ENCODE measurements at places on chromosomes 7 and 10. TPM values are rescaled to one million over a fixed set of nuclear protein-coding genes. Genes with fewer than 3 reads are reported as not detected.

Gene SH3PXD2A
- polyA plus RNA-seq, result 13.5 TPM

Gene SKIDA1
- polyA plus RNA-seq, result 0.88 TPM

Gene ENO4
- polyA plus RNA-seq, result 0.07 TPM

Gene SLC26A5
- 0.07 TPM for polyA plus RNA-seq

DNA sequence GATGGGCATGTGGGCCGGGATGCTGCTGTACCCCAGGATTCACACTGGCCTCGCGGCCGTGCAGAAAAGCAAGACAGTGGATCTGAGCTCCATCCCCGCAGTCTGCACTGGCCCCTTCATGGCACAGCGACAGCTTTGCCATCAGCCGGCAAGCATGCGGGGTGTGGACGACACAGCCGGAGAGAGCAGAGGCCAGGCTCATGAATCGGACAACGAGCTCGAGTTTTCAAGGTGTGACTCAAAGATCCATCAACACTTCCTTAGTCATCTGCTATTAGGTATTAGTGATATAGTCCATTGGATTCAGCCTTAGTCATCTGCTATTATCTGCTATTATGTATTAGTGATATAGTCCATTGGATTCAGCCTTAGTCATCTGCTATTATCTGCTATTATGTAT lies 254.7 kb downstream of the KLF6 start:
- DNase-seq, result no peak

- no peak for DNase-seq
Measured at GRCh38 chr7:38312821-38313220, 39.4 kb upstream of the TARP start.

DNA sequence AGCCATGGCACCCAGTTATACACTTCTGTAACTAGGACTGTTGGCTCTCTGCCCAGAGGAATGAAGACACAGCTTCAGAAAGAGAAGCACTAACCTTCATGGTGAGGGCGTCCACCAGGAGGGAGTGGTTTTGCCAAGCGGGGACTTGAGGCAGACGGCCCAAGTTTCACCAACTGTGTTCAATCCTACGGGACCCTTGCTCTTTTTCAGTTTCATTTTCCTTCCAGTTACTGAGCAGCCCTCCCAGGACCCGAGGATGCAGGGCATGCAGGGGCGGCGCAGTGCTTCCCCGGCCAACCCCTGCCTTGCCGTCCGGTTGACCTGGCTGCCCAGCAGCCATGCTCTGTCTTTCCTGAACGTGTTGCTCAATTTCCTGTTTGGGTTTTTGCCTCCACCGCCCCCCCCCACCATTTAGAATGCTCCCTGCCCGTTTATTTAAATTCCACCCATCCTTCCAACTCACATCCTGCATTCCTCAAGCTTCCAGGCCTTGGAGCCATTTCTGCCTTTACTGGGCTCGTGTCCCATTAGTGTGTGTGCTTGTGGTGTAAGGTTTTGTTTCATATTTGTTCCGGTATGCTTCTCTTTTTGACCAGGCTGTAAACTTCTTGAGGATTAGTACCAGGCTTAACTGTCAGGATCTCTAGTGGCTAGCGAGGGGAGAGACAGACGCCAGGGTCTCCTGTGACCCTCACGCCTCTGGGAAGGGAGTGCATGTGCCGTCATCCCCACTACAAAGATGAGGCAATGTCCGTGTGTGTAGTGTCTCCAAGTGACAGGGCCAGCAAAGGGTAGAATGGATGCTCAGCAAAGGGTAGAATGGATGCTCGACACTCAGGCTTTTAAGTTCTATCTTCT lies 31.6 kb downstream of the IL15RA start:
- peak; percentile 90 for DNase-seq

DNA sequence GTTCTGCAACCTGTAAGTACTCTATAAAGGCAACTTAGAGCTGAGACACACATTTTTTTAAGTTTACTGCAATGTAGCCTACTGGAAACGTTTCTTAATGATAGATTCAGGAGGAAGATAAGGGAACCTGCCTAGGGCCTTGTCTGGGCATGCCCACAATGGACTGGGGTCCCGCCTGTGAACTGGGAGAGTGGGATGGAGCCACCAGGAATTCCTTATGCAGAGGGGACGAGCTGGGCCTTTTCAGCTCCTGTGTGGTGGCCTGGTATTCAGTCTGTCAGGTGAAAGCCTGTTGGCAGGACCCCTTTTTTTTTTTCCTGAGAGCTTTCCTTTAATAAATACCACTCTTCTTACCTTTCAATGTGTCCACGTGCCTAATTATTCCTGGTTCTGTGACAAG lies 384.4 kb upstream of the ZWINT start:
- no peak for DNase-seq

- no peak for DNase-seq
Measured at GRCh38 chr7:55475855-55476803, 96.2 kb downstream of the VOPP1 start.

DNA sequence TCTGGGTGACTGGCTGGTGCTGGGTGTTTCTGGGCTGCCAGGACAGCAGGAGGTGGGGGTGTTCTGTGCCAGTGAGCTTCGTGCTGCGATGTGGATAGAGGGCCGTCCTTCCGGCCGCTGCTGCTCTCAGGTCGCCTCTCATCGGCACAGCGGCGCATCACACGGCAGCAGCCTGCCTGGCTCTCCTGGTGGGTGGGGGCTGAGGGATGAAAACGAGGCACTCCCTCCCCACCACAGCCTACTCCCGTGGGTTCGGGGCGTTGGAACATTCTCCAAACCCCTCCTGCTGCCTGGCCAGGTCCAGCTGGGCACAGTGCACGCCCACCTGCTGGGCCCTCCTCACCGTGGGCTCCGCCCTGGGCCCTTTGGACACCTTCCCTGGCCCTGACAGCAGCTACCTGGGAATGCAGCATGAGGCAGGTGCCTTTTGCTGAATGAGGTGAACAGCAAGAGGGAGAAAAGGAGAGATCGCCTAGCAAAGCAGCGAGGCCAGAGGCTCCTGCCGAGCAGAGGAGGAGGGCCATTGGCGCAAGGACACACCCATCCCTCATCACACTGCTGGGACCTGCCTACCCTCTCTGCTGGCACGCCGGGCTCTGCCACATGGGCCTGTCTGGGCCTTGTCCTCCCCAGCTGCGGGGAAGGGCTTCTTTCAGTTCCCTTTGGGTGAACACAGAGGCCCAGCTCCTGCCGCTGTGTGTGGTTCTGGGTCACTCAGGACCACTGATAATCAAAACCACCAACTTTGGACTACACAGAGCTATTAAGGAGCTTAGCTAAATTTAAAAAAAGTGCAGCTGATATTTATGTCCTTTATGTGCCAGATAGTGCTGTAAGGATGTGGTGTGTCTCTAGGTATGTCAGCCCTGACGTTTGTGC lies 33.4 kb downstream of the INPP5A start:
- peak; percentile 65 for DNase-seq

GRCh38 chr7:1555813-1556543 lies at the start of gene TMEM184A:
TSS of gene TMEM184A (minus strand) at chr7:1556205. CDS start at chr7:1555484, 721 bp downstream.
- DNase-seq, result peak; percentile 73

DNA sequence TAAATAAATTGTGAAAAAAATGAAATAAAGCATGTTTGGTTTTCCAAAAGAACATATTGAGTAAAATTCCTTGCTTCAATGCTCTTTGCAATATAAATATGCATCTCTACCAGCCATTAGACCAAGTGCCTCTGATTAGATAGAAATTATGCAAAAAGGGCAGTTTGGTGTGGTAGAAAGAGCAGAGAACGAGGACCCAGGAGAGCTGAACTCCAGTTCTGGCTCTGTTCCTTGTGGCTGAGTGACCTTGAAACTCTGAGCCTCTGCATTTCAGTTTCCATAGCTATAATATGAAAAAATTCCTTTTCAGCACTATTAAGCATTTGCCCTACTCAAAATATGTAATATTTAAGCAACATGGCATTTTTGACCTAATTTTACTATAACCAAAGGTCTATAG lies 36.5 kb downstream of the COL1A2 start:
- DNase-seq, result no peak

- no peak for DNase-seq
Measured at GRCh38 chr10:123800289-123800688, 91.3 kb downstream of the CPXM2 start.

DNA sequence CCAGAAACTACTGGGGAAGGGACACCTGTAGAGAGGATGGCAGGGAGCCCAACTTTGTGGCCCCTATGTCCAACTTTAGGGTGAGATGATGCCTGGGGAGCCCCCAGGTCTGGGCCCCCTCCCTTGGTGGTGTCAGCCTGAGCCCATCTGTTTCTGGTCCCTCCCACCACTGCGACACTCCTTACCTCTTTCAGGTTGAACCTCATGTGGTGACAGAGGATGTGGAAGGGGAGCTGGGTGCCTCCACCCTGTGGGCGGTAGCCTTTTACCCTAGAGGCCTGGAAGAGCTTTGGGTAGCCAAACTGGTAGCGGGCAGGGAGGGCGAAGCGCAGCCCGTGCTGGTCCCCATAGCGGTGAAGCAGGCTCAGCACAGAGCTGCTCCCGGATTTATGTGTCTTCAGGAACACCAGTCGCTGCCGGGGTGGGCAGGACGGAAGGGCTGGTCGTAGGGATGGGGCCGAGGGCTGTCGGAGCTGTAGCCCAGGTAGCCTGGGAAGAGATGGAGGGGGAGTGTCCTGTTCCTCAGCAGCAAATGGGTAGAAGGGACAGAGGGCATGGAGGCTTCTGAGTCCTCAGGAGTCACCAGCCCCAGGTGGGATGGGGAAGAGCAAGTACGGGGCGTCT lies 2.0 kb downstream of the GAL3ST4 start:
- DNase-seq, result no peak

DNA sequence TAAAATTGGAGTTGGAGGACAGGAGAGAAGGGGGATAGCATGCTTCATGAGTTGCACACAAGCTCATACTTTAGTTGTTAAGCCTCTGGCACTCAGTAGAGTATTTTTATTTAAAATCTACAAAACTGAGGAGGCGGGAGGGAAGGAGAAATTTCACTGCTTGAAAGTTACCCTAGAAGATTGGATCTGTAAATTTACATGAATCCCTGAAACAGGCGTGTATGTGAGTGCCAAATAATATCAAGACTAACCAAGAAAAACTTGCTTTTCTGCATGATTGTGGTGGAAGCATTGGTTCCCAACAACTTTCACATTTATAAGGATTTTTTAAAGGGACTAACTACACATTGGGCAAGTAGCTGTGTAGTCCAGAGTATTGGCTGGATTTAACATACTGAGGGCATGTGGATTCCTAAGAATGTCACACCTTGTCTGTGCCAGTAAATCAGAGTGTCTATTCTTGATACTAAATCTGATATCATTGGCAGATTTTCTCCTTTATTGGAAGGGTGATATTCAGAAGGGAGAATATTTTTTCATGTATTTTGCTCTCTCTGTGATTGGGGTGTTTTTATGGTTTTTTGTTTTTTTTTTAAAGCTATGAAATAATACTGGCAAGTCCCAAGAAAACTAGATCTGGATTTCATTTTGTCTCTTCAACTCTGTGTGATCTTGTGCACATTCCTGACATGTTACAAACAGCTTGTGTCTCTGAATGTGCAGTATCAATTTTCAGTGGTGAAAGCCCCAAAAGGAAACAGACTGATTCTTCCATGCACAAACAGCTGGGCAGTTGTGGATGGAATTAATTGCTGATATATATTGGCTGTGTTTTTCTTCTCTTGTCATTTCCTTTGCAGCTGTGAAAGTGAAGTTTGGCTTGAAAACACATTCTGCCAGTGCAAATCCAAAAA lies 67.2 kb downstream of the ADD3 start:
- no peak for DNase-seq

DNA sequence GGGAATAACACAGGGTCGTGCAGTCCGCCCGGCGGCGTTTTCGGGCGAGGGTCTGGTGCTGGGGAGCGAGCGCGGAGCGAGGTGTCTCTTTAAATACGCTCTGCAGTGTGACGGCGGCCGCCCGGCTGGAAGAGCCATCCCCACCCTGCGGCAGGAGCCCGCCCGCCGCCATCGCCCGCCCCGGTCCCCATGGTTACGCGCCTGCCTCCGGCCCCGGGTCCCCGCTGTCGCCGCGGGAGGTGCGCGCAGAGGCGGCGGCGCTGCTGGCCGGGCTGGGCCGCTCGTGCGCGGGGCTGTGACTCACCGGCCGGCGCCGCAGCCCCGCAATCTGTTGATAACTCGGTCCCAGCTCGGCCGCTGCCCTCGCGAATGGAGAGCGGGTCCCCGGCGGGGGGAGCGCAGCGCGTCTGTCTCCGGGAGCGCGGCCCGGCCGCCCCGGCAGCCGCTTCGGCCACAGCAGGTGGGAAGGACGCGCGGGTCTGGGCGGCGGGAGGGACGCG lies at the start of gene ADGRA1:
Gene ADGRA1 (plus strand): TSS at position 246 of the 500 bp plus-strand sequence. CDS start 986 bp downstream, outside the sequence.
- DNase-seq, result no peak

DNA sequence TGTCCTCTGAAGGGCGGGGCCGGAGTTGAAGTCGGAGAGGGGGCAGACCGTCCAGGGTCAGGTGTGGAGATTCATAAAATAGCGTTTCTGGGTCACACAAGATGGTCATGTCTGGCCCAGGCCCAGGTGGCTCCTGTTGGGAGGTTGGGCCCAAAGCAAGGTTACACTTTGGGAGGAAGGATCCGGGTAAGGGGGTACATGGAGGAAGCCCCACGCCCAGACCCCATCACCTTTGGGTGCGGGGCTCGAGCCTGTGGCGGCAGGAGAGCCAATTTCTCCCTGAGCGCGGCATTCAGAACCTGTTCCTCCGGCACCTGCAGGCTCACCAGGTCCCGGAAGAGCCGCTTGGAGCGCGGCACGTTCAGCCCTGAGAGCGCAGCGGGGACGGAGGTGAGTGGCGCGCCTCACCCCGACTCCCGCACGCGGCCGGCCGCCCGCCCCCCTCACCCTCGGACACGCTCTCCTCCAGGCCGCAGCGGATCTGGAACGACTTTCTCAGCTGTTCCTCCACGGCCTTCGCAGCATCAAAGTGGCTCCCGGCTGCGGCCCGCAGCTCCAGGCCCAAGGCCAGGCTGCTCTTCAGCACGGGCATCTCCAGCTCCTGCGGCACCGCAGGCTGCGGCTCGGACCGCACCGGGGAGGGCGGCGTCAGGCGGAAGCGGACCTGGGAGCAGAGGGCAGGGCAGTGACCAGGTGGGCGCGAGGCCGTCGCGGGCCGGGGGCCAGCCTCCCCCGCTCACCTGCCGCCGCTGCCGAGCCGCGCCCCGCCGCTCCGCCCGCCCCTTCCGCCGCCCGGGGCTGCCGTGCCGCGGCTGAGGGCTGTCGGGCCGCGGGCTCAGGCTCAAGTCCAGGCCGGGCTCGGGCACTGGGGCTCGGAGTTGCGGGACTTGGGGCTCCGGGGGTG lies 644 bp downstream of the PPP1R35 start:
- peak; percentile 40 for DNase-seq

GRCh38 chr10:13526948-13527863 lies 1.6 kb downstream of the BEND7 start:
- DNase-seq, result no peak

GRCh38 chr7:12567015-12567414 lies 3.5 kb upstream of the SCIN start:
- DNase-seq, result no peak

DNA sequence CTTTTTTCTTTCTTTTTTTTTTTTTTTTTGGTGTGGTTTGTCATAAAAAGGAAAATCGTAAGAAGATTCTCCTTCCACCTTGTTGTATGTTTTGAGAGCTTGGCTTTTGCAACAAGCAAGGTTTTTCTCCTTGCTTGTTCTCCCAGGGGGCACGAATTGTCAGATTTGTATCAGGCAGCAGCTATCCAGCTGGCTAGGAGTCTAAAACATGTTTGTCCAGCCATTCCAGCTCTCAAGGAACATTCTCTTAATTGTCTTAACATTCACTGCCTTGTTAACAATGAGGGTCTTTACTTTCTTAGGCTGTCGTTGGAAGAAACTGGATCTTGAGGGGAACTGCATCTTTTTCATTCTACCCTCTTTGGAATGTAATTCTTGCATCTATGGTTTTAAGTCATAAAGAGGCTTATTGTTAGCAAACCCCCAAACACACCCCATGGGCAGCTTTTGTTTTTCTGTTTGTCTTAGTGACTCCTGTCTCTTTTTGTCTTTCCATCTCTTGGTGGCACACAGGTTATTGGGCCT lies 14.6 kb downstream of the SHTN1 start:
- DNase-seq, result no peak
